AG10803 (cell line): ENCODE measurements at places on chromosomes 4 and X.
A peak's percentile ranks its signal among the peaks of the same experiment; 100 is the strongest.

DNA sequence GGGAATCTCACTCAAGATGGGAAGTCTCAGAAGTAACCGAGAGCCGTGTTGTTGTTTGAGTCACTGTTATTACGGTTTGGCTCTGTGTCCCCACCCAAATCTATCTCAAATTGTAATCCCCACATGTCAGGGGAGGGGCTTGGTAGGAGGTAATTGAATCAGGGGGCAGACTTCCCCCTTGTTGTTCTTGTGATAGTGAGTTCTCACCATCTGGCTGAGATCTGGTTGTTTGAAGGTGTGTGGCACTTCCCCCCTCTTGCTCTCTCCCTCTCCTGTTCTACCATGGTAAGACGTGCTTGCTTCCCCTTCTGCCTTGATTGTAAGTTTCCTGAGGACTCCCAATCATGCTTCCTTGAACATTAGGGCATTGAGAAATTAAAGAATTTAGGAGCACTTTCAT is 37.0 kb downstream of the HAND2 start:
- DNase-seq = no peak

- DNase-seq = no peak
Measured at GRCh38 chr4:8545439-8545765, 34.8 kb upstream of the GPR78 start.

DNA sequence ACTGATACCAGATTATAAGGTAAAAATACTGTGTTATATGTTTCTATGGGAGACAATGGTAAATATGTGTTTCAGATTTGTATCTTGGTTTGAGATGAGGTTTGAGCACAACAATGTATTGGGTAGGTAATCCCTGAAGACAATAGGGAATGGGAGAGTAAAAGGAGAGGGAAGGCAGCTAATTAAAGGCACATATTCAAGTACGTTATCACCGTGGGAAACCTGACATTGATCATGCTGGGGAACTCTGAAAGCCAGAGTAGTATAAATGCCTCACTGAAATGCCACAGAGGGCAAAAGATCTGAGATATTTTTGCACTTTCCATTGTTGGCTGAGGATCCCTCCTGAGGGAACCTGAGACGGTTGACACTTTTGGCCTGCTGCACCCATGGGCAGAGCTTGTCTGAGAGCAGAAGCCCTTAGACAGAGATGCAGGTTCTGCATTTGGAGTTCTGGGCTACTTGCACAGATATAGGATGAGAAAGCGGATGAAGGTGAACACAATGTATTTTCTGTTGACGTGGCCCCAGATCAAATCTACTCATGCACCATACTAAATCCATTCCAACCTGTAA is 506.7 kb downstream of the PCDH18 start:
- no peak for DNase-seq

- DNase-seq = no peak
Measured at GRCh38 chr4:153945704-153946103, 156.8 kb upstream of the SFRP2 start.

DNA sequence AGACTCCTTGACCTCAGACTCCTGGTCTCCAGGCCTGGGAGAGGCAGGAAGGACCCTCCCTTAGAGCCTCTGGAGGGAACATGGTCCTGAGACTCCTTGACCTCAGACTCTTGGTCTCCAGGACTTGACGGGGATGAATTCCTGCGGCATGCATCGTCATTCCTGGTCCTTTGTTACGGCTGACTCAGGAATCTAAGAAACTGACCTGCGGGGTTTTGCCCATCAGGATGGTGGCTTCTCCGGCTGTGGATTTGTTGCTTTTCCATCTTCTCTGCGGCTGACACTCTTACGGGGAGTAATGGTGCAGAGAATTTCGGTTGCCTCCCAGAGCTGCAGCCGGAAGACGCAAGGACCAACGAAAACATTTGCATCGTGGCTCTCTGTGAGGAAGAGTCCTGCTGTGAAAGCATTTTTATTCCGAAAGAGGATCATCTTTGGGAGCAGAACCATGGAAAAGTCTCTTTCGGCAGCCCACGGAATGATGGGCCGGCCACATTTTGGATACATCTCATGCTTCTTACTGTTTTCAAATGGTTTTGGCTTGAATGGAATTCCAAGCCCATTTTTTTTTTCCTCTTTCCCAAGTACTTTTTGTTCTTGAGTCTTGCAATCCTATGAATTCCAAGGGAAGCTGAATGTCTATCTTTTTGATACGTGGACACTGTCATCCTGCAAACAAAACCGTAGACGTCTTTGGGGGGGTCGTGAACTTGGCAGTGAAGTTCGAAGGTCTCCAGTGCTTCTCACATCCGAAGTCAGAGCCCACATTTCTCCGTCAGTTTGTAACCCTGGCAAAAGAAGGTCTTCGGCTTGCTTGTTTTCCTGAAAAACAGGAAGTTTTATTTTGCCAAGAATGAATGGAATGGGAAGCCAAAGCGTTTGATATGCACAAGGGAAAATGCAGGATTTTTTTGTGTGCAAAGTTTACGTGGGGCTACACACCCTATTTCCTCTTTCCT is 36.5 kb downstream of the SHOX start:
- DNase-seq = peak; percentile 60
